Activated CD4-positive, alpha-beta T cell treated with anti-CD3 and anti-CD28 coated beads for 36 hours (primary cell): ENCODE measurements at places on chromosomes 5 and 9. TPM values are rescaled to one million over a fixed set of nuclear protein-coding genes. Genes with fewer than 3 reads are reported as not detected.

Gene PLGRKT
- 44.0 TPM for total RNA-seq

Gene AQP7
- not detected for total RNA-seq

- DNase-seq = no peak
- no peak overlapping the region for H3K4me3 ChIP-seq
- H3K36me3 ChIP-seq = no peaks in the 10 kb centered on the region
- H3K4me1 ChIP-seq = no peaks in the 10 kb centered on the region
Measured at GRCh38 chr9:27162045-27162444, 53.0 kb downstream of the TEK start.

GRCh38 chr5:154365823-154366222, 80.0 kb upstream of the SAP30L start:
- H3K27ac ChIP-seq = no peak overlapping the region
- H3K4me3 ChIP-seq = no peak overlapping the region
- H3K27me3 ChIP-seq = no peaks in the 10 kb centered on the region
- H3K4me1 ChIP-seq = peaks cover 2% of the 10 kb centered on the region
- H3K36me3 ChIP-seq = peaks cover 1% of the 10 kb centered on the region

GRCh38 chr5:177370488-177371119, 12.9 kb downstream of the RGS14 start:
- H3K4me1 ChIP-seq = peaks cover 70% of the 10 kb centered on the region
- peaks cover 35% of the 10 kb centered on the region for H3K36me3 ChIP-seq
- DNase-seq = peak; percentile 76
- peak overlapping the region; percentile 53 for H3K4me3 ChIP-seq
- H3K27ac ChIP-seq = no peak overlapping the region
- no peaks in the 10 kb centered on the region for H3K27me3 ChIP-seq

GRCh38 chr5:152855441-152855840, 450.4 kb upstream of the NMUR2 start:
- DNase-seq = no peak
- no peaks in the 10 kb centered on the region for H3K27me3 ChIP-seq
- H3K27ac ChIP-seq = no peak overlapping the region

Gene GCNT1
- total RNA-seq = 4.2 TPM

- peak overlapping the region; percentile 74 for H3K4me3 ChIP-seq
- H3K27me3 ChIP-seq = peaks cover 14% of the 10 kb centered on the region
- peaks cover 31% of the 10 kb centered on the region for H3K4me1 ChIP-seq
- no peaks in the 10 kb centered on the region for H3K36me3 ChIP-seq
- DNase-seq = peak; percentile 63
- H3K27ac ChIP-seq = no peak overlapping the region
Measured at GRCh38 chr5:140631831-140632365, 1.1 kb downstream of the CD14 start.
